ENCODE measurements at places on chromosomes 16 and 17.

DNA sequence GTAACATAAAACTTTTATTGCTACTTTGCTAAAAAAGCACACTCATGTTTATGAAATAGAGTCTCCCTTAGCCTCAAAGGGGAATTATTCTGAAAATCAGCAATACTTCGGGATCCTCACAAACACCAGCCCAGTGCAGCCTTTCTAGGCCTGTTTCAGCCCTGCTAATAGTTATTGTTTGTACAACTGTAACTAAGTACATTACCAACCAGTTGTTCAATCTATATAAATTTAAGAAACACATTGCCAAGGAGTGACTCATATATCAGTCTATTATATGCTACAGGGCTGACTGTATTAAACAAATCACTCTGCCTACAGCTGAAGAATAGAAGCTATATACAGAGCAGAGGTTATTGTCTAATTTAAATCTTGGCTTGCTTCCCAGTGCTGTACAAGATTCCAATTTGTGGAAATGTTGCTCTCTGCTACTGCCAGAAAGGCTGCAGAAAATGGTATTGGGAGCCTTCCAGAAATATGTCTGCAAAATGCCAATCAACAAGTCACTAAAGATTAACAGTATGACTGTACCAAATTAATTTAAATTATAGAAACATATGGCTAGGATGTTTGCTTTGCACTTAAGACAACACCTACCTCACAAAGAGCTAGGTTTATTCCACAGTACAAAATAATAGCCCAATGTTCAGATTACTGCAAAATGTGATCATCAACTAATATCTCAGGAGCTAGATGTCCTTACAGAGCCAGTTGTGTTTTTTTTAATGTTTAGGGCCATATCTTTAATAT, 49.7 kb downstream of the TOX3 start:
- no peak for DNase-seq
- H3K27me3 ChIP-seq, result no peaks in the 10 kb centered on the region
- no peak overlapping the region for H3K4me3 ChIP-seq
- no peak overlapping the region for H3K27ac ChIP-seq

DNA sequence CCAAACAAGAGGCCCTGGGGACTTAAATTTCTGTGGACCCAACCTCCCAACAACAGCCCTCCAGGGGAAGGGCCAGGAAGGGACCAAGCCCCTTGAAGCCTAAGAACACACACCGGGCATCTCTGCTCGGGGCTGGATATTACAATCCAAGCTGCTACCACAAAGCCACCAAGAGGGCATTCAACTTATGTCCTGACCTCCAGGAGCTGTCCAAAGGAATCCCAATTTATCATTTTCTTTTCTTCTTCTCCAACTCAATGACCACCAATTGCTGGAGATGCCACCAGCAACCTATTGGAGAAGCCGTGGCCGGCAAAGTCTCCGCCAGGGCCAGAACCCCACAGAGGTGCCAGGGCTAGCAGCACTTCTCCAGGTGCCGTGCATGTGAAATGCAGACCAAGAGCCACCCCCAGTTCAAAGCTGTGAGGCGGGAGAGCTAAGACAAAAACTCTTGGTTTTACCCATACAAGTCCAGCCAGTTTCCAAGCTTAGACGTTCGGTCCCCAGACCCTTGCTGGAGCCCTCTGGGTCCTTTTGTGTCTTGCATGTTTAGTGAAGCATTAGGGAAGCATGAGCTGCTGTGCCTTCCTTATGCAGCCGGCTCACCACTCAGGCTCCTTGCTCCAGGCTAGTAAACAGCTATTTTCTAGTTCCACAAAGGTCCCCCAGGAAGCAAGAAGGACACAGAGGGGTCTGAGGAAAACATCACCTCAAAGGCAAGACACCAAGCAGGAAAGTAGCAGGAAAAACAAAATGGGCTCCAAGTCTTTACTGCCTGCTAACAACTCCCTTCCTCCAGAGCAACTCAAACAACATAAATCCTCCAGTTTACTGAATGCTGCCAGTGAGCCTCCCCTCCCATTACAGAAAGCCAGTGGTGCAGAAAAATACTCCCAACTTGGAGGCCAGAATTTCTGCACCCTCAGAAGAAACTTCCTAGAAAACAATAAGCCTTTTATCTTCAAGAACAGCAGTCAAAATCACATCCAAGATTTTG, 3.2 kb downstream of the PITPNA start:
- peaks cover 7% of the 10 kb centered on the region for H3K27me3 ChIP-seq
- DNase-seq, result no peak
- H3K4me1 ChIP-seq, result peaks cover 32% of the 10 kb centered on the region
- H3K36me3 ChIP-seq, result peaks cover 6% of the 10 kb centered on the region

GRCh38 chr17:75570034-75570676, 17.4 kb upstream of the MYO15B start:
- DNase-seq, result no peak
- H3K27me3 ChIP-seq, result no peaks in the 10 kb centered on the region
- H3K27ac ChIP-seq, result no peak overlapping the region
- H3K4me1 ChIP-seq, result peaks cover 5% of the 10 kb centered on the region
- H3K36me3 ChIP-seq, result no peaks in the 10 kb centered on the region

DNA sequence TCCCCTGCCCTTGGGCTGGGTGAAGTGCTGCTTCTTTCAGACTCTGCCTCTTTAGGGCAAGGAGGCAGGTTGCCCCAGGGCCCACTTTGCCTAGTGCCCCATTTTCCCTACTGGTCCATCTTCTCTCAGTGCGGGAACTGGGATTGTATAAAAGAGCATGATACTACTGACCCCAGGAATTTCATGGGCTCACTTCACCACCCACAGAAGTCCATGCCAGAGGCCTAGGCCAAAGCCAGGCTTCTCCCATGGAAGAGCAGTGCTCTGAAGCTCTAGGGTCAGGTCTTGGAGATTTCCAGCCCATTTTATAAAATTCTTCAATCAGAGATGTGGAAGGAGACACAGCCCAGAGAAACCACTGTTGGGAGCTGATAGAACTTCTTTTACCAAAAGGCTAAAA, 5.7 kb downstream of the CACNG1 start:
- peaks cover 4% of the 10 kb centered on the region for H3K36me3 ChIP-seq
- H3K27ac ChIP-seq, result no peak overlapping the region
- no peaks in the 10 kb centered on the region for H3K27me3 ChIP-seq
- DNase-seq, result no peak
- H3K4me3 ChIP-seq, result no peak overlapping the region
